ENCODE measurements at places on chromosomes 2 and 18.
A peak's percentile ranks its signal among the peaks of the same experiment; 100 is the strongest.

DNA sequence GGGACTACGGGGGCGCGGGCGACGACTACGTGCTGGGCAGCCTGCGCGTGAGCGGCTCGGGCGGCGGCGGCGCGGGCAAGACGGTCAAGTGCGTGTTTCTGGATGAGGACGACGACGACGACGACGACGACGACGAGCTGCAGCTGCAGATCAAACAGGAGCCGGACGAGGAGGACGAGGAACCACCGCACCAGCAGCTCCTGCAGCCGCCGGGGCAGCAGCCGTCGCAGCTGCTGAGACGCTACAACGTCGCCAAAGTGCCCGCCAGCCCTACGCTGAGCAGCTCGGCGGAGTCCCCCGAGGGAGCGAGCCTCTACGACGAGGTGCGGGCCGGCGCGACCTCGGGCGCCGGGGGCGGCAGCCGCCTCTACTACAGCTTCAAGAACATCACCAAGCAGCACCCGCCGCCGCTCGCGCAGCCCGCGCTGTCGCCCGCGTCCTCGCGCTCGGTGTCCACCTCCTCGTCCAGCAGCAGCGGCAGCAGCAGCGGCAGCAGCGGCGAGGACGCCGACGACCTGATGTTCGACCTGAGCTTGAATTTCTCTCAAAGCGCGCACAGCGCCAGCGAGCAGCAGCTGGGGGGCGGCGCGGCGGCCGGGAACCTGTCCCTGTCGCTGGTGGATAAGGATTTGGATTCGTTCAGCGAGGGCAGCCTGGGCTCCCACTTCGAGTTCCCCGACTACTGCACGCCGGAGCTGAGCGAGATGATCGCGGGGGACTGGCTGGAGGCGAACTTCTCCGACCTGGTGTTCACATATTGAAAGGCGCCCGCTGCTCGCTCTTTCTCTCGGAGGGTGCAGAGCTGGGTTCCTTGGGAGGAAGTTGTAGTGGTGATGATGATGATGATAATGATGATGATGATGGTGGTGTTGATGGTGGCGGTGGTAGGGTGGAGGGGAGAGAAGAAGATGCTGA is 1.4 kb downstream of the SOX11 start:
- no peak for DNase-seq

DNA sequence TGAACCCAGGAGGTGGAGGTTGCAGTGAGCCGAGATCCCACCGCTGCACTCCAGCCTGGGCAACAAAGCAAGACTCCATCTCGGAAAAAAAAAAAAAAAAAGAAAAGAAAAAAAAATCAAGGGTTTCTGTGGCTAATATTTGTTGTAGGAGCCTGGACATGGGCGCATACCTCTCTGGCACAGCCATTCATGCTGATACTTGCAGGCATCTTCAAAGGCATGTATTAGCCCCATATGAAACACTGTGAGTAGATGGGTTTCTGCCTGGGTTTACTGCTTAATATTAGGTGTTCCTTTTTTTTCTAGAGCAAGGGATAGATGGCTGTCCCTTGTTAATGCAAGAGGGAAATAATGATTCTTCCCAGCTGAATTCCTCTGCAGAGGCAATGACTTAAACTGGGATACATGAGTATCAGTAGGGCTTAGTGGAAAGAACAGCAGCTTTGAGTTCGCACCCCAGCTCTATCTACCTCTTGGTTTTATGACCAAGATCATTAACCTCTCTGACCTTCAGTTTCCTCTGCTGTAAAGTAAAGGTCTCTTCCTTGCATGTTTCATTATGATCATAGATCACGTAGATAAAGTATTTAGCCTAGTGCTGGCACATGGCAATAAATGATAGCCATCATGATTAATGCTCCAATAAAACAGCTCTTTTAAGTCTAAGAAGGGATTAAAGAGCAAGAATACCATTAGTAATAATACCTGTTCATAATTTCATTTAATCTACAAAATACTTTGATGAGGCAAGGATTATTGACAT is 4.5 kb upstream of the ATL2 start:
- no peak for DNase-seq

DNA sequence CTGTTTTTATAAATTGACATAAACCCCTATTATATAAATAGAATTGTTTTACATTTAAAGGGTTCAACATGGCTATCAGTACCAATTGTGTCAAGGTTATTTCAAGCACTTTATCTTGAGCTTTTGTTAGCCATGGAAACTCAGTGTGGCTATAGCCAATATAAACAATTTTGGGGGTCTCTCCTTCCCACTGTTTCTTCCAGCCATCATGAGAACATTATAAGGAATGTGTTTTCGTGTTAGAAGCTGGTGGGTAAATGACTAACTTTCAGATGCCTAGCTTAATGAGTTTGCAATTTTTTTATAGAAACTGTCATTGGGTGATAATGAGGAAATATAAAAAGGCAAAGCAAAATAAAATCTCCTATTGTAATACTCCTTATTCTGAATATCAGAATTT is 153.5 kb upstream of the FOSL2 start:
- DNase-seq: no peak

- peak; percentile 37 for DNase-seq
Measured at GRCh38 chr2:182907081-182907830, 40.8 kb upstream of the FRZB start.

GRCh38 chr2:184814421-184814820 is 216.1 kb downstream of the ZNF804A start:
- no peak for DNase-seq

DNA sequence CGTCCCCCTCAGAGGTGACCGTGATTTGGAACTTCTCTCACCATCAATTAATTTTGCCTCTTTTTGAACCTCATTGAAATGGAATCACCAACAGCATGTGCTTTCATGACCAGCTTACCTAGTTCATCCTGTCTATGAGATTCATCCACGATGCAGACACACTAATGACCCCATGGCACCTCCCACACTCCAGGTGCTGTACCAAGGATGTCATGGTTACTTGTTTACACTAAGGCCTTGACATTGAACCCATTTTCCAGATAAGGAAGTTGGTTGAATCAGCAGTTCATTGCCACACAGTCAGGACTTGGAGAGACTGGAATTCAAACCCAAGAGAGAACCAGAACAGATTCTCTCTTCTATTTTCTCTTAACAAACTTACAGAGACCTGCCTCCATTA is 139.0 kb downstream of the ZFP36L2 start:
- DNase-seq: no peak

- no peak for DNase-seq
Measured at GRCh38 chr18:10454681-10455557, 484 bp downstream of the APCDD1 start.

- no peak for DNase-seq
Measured at GRCh38 chr2:1925516-1925915, 181.2 kb upstream of the PXDN start.

- no peak for DNase-seq
Measured at GRCh38 chr18:59604877-59605276, 92.3 kb downstream of the CCBE1 start.

GRCh38 chr2:111950236-111950635 is 51.8 kb downstream of the MERTK start:
- no peak for DNase-seq

GRCh38 chr18:12283666-12284065 is 24.4 kb upstream of the TUBB6 start:
- no peak for DNase-seq

DNA sequence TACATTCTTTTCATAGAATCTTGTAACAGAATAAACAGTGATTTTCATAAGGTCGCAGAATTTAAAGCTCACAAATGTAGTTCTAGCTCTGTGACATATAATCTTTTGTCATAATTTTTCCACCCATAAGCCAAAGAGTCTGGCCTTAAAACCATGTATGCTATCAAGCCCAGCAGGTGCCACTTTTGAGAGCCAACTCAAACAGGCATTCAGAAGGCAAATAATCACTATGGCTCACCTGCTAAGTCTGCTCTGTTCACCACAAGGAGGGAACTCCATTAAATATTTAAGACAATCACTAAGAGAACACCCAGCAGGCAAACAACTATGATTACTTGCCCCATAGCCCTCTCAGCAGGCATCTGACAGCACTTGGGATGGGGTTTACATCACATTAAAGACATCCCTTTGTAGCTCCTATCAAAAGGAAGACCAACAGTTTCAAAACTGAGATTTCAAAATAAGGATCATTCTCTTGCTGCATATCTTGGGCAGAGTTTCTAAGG is 241.6 kb downstream of the PDE11A start:
- no peak for DNase-seq

DNA sequence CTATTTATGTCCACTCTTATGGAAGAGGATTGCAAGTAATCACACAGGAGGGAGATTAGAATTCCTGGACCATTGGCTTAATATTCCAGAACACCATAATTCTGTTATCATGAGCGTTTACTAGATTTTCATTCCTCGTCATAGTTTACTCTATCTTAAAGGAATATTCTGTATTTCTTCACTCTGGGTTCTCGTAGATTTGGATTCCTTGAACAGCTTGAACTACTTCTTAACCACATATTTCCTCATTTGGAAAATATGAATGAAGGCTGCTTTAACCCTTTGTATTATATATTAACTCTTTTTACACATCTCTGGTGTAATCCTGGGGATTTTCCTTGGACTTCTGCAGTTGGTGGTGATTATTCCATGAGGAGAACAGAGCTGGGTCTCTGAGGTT is 46.3 kb upstream of the CCBE1 start:
- DNase-seq: no peak

DNA sequence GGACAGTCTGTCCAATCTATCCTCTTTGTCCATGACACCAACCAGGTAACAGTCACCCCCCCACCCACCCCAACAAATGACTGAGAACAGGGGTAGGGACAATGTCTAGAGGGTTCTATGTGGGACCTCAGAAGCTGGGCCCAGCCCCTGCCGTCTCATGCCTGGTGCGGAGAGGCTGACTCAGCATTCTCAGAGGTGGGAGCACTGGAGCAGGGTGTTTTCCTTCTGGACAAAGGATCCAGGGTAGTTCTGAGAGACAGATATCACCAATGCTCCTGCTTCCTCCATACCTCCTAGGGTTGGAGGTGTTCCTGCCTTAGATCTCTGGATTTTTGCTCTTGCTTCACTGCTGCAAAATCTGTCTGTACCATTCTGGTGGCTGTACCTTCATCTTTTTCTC is 33.9 kb upstream of the SP100 start:
- no peak for DNase-seq

- no peak for DNase-seq
Measured at GRCh38 chr18:48821251-48821590, 129.5 kb downstream of the SMAD7 start.

DNA sequence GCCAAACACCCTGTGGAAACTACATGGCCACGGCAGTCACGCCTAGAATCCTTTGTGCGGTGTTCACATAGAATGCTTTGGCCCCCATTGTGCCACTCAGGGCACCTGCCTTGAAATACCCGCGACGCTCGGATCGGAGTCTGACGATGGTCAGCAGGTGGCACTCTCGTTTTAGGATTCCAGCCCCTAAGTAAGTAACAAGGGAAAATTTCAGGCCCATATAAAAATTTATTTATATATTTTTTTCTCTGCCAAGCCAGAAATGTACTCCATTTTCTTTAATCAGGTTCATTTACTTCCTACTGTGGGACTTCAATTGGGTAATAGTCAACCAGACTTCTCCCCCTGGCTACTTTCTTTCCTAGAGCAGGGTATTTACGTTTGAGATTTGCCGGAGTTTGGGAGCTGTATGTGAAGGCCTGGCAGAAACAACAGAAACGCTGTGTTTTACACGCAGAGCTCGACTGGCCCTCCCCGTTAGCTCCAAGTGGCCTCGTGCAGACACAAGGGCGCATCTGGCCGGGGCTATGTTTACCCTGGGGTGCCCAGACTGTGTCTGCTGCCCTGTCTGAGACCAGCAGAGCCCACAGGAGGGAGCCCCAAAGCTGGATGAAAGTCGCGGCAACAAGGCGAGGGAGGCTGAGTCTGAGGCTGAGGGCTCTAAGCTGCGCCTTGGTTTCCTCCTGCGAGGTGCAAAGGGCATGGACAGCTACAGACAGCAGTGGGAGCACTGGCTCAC is 41.6 kb downstream of the LRRC30 start:
- peak; percentile 52 for DNase-seq

GRCh38 chr18:64203295-64203694 is 54.4 kb upstream of the LINC00305 start:
- DNase-seq: no peak

DNA sequence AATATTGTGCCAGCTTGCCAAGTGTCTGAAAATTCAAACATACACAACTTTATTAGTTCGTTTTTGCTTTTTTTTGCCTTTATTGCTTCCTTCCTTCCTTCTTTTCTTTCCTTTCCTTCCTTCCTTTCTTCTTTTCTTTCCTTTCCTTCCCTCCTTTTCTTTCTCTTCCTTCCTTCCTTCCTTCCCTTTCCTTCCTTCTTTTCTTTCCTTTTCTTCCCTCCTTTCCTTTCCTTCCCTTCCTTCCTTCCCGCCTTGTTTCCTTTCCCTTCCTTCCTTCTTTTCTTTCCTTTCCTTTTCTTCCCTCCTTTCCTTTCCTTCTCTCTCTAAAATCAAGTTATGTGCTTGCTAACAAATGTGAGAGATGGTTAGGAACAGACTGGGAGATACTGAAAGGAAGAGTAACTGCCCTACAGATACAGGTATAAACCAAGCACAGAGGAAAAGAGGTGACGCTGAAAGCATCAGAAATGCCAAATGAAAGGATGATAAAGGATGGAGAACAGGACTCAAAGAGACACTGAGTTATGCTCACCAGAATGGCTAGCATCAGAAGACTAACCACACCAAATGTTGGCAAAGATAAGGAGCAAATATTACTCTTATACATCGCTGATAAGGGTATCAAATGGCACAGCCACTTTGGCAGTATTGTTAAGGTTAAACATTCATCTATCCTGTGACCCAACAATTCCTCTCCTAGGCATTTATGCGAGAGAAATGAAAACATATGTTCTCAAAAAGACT is 151.6 kb downstream of the MREG start:
- no peak for DNase-seq

All from iPS DF 6.9 (cell line).